ENCODE measurements at places on chromosomes 11 and 22.

DNA sequence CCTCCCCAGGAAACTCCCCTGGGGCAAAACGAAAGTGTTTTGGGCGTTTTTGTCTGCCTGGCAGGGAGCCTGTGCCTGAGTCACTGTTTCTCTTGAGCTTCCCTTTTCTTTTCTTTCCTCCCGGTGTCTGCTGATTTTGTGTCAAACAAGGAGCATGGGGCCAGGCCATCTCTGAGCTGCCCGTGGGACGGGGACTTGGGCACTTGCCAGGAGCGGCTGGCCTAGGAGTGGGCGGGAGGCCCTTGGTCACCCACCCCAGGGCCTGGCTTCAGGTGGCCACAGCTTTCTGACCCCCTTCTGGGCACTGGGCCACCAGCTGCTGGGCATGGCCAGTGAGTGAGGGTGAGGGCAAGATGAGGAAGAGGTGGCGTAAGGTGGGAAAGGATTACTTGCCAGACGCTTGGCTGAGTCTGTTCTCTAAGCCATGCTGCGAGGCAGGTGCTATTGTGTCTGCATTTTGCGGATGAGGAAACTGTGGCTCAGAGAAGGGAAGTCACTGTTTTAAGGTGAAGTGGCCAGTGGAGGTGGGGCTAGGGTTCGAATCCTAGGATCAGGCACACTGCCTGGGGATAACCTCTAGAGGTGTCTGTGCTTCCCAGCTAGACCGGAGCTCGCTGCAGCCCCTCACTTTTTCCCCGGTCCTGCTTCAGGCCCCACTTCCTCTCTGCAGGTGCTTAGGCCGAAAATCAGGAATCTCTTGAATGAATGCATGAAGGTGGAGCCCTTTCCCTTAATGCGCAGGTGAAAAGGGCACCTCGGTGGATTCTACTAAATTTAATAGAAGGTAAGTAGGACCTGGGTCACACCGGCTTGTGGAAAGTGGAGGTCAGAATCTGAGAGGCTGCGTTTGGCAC, 7.8 kb upstream of the NFAM1 start:
- DNase-seq: peak; percentile 40
- no peaks in the 10 kb centered on the region for H3K36me3 ChIP-seq
- H3K4me3 ChIP-seq: no peak overlapping the region
- peaks cover 27% of the 10 kb centered on the region for H3K4me1 ChIP-seq
- no peaks in the 10 kb centered on the region for H3K27me3 ChIP-seq
- H3K27ac ChIP-seq: peak overlapping the region; percentile 45

- H3K27ac ChIP-seq: no peak overlapping the region
- H3K4me1 ChIP-seq: no peaks in the 10 kb centered on the region
- DNase-seq: no peak
Measured at GRCh38 chr11:107999759-108000455, 8.8 kb upstream of the CUL5 start.

DNA sequence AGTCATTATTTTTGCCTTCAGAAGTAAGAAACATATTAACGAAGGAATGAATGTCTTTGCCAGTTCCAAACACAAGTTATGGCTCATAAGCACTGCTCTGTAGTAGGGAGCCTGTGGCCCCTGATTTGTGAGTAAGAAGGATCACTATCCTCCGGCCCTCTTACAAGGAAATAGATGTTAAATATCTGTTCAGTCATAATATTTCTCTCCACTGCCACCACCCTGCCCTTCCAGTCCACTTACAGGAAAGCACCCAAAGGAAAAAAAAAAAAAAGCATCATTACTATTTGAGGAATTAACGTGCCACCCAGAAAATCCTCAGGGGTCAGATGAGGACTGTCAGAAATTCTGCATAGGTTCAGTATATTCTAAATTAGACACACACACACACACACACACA, 123.4 kb downstream of the ETS1 start:
- H3K36me3 ChIP-seq: peaks cover 7% of the 10 kb centered on the region
- peak overlapping the region; percentile 72 for H3K27ac ChIP-seq
- no peak for DNase-seq

GRCh38 chr11:110075105-110075846, 17.9 kb upstream of the ZC3H12C start:
- H3K36me3 ChIP-seq: no peaks in the 10 kb centered on the region
- DNase-seq: no peak
- H3K4me1 ChIP-seq: no peaks in the 10 kb centered on the region
- no peaks in the 10 kb centered on the region for H3K27me3 ChIP-seq

DNA sequence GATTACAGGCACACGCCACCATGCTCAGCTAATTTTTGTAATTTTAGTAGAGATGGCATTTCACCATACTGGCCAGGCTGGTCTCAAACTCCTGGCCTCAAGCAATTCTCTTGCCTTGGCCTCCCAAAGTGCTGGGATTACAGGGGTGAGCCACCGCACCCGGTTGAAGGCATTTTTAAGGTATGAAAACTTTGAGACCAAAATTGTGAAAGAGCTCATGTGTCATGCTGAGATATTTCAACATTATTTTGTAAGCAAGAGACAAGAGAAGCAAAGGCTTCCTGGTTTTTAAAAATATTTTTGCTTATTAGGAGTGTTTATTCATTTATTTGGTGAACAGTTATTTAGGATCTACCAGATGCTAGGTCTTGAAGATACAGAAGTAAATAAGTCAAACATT, 6.8 kb downstream of the NHERF4 start:
- H3K27ac ChIP-seq: no peak overlapping the region
- no peaks in the 10 kb centered on the region for H3K36me3 ChIP-seq
- H3K4me1 ChIP-seq: peaks cover 1% of the 10 kb centered on the region
- H3K4me3 ChIP-seq: no peak overlapping the region

All from tibial nerve (tissue), 4 donors.